ENCODE measurements at places on chromosomes 7 and 10.

GRCh38 chr10:19620811-19621210 is 195.4 kb upstream of the PLXDC2 start:
- no peak for DNase-seq

GRCh38 chr10:114374053-114374791 is 30.1 kb downstream of the AFAP1L2 start:
- no peak for DNase-seq

DNA sequence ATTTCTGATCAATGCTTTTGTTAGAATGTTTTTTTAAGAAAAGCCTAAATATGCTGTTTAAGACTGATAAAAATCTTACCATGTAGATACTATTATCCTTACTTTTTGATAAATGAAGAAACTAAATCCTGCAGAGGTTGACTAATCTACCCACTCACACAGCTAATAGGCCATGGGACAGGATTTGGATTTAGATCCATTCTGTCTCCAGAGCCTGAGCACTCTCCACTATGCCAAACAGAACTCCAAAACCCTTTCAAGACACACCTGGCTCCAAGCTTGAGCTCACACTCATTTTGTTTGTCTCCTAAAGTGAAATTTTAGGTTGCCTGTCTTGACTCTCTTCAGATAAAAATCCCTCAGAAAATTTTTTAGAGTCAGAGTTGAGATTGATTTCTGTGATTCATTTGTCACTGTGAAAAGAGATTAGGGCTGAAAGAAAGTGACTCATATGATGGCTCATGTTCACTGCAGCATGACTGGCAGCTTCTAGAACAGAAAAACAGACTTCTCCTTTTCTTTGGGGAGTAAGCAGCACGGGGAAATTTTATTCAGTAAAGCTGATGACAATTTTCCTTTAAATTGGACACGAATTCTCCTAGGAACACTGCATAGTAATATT is 132.3 kb upstream of the POT1 start:
- no peak for DNase-seq

GRCh38 chr7:50592940-50593339 is 27.7 kb upstream of the DDC start:
- no peak for DNase-seq

- DNase-seq: no peak
Measured at GRCh38 chr10:3932597-3933375, 147.8 kb upstream of the KLF6 start.

GRCh38 chr7:77453531-77453930 is 37.4 kb upstream of the GSAP start:
- no peak for DNase-seq

DNA sequence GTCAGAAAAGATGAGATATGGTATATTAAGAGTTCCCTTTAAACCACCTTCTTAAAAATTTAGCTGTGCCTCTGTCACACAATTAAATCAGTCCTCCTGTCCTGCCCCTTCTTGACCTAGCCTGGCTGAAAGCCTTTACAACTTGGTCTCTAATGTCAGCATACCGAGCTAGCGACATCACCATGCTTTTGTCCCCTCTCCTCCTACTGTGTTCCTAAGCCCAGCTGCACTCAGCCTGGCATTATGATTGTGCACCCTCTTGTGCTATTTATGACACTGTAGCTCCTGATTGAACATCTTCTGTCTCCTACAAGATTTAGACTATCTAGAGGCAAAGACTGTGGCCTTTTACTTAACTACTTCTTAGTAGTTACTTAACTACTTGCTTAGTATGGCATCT is 29.2 kb downstream of the TDRD1 start:
- no peak for DNase-seq

- DNase-seq: no peak
Measured at GRCh38 chr10:12592967-12593366, 243.6 kb downstream of the CAMK1D start.
